Stimulated activated CD8-positive, alpha-beta memory T cell treated with anti-CD3 and anti-CD28 coated beads, Interleukin-2, amount 100 ng/mL, for 1 hour (primary cell): ENCODE measurements at places on chromosomes 16 and 17.

GRCh38 chr17:37848690-37849616, 75.3 kb upstream of the TBC1D3K start:
- no peak for DNase-seq

GRCh38 chr16:53855056-53855455, 151.1 kb downstream of the FTO start:
- no peak for DNase-seq

DNA sequence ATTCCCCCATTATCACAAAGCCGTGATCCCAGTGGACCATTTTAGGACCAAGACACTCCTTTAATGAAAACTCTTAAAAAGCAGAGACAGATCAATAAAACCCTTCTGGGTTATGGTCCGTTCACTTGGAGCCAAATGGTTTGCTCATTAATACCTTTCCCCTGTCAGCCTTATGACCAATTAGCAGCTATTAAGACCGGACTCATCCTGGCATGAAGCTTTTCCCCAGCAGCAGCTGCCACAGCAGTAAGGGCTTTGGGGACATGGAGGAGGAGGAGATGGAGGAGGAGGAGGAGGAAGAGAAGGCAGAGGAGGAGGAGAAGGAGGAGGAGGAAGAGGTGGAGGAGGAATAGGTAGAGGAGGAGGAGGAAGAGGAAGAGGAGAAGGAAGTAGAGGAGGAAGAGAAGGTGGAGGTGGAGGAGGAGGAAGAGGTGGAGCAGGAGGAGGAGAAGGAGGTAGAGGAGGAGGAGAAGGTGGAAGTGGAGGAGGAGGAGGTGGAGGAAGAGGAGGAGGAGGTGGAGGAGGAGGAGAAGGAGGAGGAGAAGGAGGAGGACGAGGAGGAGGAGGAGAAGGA, 50.1 kb upstream of the IRX3 start:
- no peak for DNase-seq

- DNase-seq, result no peak
Measured at GRCh38 chr17:28554565-28554964, 2.1 kb upstream of the UNC119 start.

GRCh38 chr17:348692-349425, 3.7 kb downstream of the RPH3AL start:
- no peak for DNase-seq

GRCh38 chr17:46722662-46723285, 95.7 kb downstream of the WNT3 start:
- DNase-seq, result no peak

- DNase-seq, result no peak
Measured at GRCh38 chr17:29836643-29837042, 93.4 kb downstream of the SSH2 start.

- no peak for DNase-seq
Measured at GRCh38 chr16:70568601-70569237, 45.1 kb downstream of the SF3B3 start.
